Sigmoid colon (tissue), 7 donors: ENCODE measurements at places on chromosomes 16 and 17. TPM values are rescaled to one million over a fixed set of nuclear protein-coding genes. Genes with fewer than 3 reads are reported as not detected.

- no peak overlapping the region for H3K27ac ChIP-seq
- no peaks in the 10 kb centered on the region for H3K27me3 ChIP-seq
- H3K4me3 ChIP-seq, result no peak overlapping the region
- DNase-seq, result no peak
- H3K4me1 ChIP-seq, result peaks cover 8% of the 10 kb centered on the region
Observed at GRCh38 chr17:78940708-78941107, 15.5 kb upstream of the TIMP2 start.

ITPRIPL2 gene
- total RNA-seq, result 28.1 TPM

DNA sequence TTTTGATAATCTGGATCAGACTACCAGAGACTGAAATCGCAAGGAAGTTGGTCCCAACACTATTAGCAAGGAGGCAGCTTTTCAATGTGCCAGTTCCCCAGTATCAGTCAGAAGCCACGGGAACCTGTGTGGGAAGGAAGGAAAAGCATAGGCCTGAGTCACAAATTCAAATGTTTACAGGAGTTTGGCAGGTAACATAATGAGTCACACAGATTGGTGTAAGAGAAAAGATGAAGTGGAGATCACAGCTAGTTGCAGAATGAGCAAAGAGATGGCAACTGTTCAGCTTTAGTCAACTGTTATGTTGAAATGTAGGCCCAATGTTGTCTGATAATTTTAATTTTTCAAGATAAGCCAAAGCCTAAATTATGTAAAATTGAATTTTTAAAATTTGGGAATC lies 28.1 kb upstream of the ITGA2B start:
- H3K27me3 ChIP-seq, result no peaks in the 10 kb centered on the region
- H3K36me3 ChIP-seq, result peaks cover 60% of the 10 kb centered on the region
- H3K4me3 ChIP-seq, result no peak overlapping the region

C16orf74 gene
- total RNA-seq, result 8.3 TPM

PTRH2 gene
- 36.2 TPM for total RNA-seq

TEX14 gene
- 0.33 TPM for total RNA-seq

DNA sequence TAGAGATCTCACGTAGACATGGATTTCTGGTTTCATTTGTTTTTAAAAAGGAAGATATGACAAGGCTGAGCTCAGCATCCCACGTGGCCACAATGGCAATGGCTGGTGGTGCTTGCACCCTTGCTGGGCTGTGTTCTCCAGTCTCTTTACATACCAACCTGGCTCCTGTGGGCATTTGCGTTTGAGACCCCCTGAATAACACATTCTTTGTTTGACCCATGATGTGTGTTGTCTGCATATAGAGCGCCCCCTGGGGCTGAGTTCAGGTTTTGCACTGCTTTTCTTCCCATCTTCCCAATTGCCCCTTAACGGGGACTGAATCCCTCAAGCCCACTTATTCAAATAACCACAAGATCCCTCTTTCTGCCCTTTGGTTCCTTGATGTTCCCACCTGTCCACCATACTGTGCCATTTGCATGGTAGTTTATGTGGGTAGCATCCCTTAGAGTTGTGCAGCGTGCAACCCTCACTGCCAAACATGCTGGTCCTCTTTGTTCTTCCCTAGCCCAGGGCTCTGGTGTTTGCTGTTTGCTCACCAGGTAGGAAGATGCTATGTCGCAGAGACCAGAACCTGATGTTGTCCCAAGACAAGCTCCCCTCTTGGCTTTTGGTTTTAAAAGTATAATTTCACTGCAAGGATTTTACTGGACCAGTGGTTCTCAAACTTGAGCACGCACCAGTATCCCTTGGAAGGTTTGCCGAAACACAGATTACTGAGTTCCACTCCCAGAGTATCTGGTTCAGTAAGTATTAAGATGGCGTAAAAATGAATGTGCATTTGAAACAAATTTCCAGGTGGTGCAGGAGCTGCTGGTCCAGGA lies 38.5 kb upstream of the NKD1 start:
- H3K4me3 ChIP-seq, result no peak overlapping the region
- DNase-seq, result no peak

DNA sequence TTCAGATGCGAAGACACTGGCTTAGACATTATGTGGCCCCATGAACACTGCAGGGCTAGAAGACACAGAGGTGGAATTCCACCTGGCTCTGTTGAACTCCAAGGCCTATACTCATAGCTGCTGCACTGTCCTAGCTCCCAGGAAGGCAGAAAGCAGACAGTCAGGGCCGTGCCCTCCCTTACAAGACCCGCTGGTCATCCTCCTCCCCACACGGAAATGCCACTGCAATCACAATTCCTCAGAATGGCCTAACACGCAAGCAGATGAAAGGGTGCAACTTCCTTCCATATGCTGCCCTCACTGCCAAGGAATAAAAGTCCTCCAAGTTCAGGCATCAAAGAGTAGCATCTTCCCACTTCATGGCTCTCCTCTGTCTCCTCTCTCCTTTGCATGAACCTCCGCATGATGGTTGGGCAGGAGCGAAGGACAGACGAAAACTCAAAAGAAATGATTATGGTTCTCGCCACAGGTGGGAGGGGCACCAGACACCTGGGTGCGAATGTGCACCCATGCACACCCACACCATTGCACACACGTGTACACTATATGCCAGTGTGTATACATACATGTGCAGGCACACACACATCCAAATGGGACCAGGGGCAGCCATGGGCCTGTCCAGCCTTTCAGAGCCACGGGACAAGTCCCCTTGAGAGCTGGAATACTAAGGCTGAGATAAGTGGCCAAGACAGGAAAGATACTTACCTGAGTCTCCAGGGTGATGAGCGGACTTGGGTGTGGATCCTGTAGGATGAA lies 113.3 kb downstream of the XYLT1 start:
- no peaks in the 10 kb centered on the region for H3K36me3 ChIP-seq
- no peaks in the 10 kb centered on the region for H3K27me3 ChIP-seq
- no peak overlapping the region for H3K27ac ChIP-seq
- no peak for DNase-seq
- no peaks in the 10 kb centered on the region for H3K4me1 ChIP-seq

DNA sequence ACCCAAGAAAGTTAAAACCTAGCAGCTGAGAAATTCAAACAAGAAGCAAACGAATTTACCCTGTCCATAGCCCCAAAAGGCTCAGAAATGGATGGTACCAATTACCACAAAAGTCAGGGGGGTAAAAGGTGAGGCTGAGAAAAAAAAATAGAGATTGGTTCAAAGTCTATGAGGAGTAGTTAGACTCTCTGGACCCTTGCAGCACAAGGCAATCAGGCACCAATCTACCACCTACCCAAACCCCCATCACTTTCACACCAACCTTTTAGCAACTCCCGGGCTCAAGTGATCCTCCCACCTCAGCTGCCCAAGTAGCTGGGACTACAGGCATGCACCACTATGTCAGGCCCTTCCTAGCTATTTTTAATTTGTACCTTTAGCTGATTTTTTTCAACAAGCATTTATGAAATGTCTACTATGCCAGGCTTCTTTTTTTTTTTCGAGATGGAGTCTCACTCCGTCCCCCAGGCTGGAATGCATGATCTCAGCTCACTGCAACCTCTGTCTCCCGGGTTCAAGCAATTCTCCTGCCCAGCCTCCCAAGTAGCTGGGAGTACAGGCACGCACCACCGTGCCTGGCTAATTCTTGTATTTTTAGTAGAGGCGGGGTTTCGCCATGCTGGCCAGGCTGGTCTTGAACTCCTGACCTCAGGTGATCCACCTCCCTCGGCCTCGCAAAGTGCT lies 40.8 kb downstream of the USP32 start:
- no peak for DNase-seq
- no peaks in the 10 kb centered on the region for H3K27me3 ChIP-seq
- H3K4me3 ChIP-seq, result no peak overlapping the region
- no peaks in the 10 kb centered on the region for H3K36me3 ChIP-seq

DNA sequence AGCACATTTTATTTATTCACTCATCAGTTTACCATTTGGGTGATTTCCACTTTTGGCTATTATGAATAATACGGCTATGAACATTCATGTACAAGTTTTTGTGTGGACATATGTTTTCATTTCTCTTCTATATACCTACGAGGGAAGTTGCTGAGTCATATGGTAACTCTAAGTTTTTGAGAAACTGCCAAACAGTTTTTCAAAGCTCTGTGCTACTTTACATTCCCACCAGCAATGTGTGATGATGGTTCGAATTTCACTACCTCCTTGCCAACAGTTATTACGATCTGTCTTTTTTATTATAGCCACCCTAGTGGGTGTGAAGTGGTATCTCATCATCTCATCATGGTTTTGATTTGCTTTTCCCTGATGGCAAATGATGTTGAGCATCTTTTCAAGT lies 63.7 kb upstream of the MRTFB start:
- H3K4me1 ChIP-seq, result peaks cover 9% of the 10 kb centered on the region
- no peaks in the 10 kb centered on the region for H3K36me3 ChIP-seq
- no peak overlapping the region for H3K4me3 ChIP-seq
- no peak for DNase-seq

- H3K27ac ChIP-seq, result peak overlapping the region; percentile 76
- H3K36me3 ChIP-seq, result peaks cover 10% of the 10 kb centered on the region
- H3K4me1 ChIP-seq, result peaks cover 23% of the 10 kb centered on the region
Observed at GRCh38 chr17:17849845-17850373, 13.1 kb upstream of the SREBF1 start.
